ENCODE measurements at places on chromosomes 16 and 17. TPM values are rescaled to one million over a fixed set of nuclear protein-coding genes. Genes with fewer than 3 reads are reported as not detected.

Gene GFAP
- 3.4 TPM for polyA plus RNA-seq

Gene MIF4GD
- 19.0 TPM for polyA plus RNA-seq

Gene IL34
- 1.4 TPM for polyA plus RNA-seq

Gene HOXB8
- polyA plus RNA-seq = 6.9 TPM

Gene KIF1C
- 113 TPM for polyA plus RNA-seq

Gene TP53TG3C
- polyA plus RNA-seq = not detected

Gene SPATA22
- polyA plus RNA-seq = 0.03 TPM

Gene C17orf67
- polyA plus RNA-seq = 0.34 TPM

Gene CDRT15
- polyA plus RNA-seq = not detected

Gene ZNF213
- 5.2 TPM for polyA plus RNA-seq

Gene SPAG9
- polyA plus RNA-seq = 43.1 TPM

Gene FZD2
- 1.3 TPM for polyA plus RNA-seq

Gene PLCD3
- polyA plus RNA-seq = 42.4 TPM

Gene SRCIN1
- 1.3 TPM for polyA plus RNA-seq

Gene MYH3
- polyA plus RNA-seq = 3.0 TPM
